Mucosa of gallbladder (tissue), 1 donor: ENCODE measurements at places on chromosomes 4 and X. TPM values are rescaled to one million over a fixed set of nuclear protein-coding genes. Genes with fewer than 3 reads are reported as not detected.

Gene RNF128
- 144 TPM for total RNA-seq

Gene PABPC1L2B
- total RNA-seq = not detected

Gene BMPR1B
- 9.7 TPM for total RNA-seq

DNA sequence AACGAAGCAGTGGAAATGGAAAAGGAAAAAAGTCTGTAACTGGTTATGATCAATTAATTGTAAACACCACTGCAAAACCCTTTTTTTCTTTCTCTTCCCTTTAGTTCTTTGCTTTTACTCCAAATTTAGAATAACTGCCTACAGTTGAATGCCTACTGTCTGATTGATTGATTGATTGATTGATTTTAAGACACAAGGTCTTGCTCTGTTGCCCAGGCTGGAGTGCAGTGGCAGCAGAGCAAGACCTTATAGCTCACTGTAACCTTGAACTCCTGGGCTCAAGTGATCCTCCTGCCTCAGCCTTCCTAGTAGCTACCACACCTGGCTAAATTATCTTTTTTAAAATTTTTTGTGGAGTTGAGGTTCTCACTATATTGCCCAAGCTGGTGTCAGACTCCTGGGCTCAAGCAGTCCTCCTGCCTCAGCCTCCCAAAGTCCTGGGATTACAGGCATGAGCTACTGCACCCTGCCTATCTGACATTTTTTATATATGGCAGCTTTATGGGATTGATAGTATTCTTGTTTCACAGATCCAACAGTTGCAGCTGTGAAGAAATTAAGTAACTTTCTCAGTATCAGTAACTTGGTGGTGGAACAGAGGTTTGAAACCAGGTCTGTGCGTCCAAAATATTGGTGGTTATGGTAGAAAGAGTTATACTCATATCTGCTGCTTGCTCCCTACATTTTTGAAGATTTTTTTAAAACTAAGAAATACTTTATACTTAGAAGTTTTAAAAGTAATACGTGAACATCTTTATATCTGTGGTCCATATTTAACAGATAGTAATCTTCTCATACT lies 12.4 kb downstream of the UBE2K start:
- DNase-seq = no peak

Gene SASH3
- 13.6 TPM for total RNA-seq

GRCh38 chr4:6125103-6125651 lies 75.2 kb downstream of the JAKMIP1 start:
- no peak for DNase-seq

DNA sequence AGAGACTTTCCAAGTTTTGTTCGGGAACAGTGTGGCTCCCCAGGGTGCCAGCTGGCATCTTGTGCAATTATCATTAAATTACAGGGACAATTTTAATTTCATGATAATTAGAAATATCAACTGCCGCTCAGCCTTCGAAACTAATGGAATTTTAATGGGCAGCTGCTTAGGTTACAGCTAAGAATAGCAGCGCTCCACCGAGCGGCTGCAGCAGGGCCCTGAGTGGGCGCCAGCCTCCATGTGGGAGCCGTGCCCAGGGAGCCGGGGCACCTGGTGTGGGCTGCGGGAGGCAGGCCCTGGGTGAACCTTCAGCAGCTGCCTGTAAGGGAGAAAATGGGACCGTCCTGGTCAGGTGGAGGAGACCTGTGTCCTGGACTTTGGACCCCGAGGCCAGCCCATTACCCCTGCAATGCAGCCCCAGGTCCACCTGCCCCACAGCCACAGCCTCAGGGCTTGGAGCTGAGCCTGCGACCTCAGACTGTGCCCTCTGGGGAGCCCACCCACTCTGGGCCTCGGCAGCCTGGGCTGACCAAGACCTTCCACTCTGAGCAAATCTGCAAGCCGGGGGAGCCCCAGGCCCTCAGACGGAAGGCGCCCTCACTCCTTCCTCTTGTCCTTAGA lies 21.1 kb downstream of the MSANTD1 start:
- no peak for DNase-seq

Gene SHOX
- not detected for total RNA-seq

DNA sequence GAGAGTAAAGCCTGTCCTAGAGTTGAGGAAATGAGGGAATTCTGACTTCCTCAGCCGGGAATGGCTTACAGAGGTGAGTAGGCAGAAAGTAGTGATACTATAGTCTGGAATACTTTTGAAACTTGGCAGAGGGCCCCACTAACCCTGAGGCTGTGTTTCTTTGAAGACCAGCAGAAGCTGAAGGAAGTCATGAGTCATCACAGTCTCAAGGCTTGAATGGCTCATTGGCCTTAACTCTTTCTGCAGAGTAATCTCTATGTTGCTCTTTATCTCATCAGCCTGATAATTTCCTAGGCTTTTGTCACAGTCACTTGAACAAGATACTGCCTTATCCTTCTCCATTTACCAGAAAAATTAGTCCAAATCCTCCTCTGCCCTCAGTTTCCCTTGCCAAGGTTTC lies 80.8 kb downstream of the ANKRD50 start:
- peak; percentile 65 for DNase-seq

DNA sequence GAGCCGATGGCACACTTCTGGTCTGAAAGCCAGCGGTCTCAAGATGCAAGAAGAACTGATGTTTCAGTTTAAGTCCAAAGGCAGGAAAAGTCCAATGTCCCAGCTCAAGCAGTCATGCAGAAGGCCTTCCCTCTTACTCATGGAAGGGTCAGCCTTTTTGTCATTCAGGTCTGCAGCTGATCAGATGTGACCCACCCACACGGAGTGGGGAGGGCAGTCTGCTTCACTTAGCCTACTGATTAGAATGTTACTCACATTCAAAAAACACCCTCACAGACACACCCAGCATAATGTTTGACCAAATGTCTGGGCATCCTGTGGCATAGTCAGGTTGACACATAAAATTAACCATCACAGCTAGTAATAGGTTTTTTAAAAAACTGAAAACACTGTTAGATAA lies 6.6 kb downstream of the HCCS start:
- no peak for DNase-seq

Gene GPRASP2
- total RNA-seq = 13.4 TPM

Gene AMTN
- total RNA-seq = not detected

DNA sequence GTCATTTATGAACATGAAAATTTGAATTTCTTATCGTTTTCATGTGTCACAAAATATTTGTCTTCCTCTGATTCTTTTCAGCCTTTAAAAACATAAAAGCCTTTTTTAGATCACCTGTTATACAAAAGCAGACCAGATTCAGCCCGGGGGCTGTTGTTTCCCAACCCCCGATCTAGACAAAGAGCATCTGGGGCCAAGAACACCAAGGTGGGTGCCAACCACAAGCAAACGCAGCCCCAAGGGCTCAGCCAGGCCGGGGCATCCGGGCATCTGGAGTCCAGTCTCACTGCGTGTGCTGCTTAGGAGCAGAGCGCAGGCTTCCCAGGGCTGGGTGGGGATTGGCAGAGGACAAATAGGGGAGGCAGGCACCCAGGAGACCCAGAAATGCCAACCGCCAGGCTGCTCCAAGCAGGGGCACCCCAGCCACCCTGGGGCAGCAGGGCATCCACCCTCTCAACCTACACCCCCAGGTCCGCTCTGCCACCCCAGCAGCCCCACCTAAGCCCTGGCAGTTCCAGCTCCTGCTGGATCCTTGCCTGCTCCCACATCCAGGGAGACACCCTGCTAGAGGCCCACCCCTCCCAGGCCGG lies 78.0 kb downstream of the HMX1 start:
- DNase-seq = no peak

DNA sequence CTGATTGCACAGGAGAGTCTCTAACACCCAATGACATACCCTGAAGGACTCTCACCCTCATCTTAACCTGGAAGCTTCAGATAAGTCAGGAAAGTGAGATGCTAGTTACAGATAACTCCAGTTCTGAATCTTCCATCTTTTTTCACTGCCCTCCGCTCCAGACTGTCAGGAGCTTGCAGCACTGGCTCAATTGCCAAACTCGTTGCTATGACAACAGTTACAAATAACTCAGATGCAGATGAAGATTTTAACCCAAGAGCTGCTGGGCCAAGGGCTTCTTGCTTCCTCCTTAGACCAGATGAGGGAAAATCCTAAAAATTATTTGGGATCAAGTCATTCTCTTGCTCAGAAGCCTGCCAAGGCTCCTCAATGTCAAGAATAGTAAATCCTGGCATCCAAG lies 109.1 kb upstream of the HUWE1 start:
- no peak for DNase-seq

Gene GRIA2
- 0.32 TPM for total RNA-seq

GRCh38 chr4:15469402-15470127 lies at the start of gene CC2D2A:
CC2D2A (plus strand) TSS chr4:15469882; CDS start chr4:15475933, 6,051 bp downstream.
- DNase-seq = no peak

Gene RNF150
- 20.5 TPM for total RNA-seq

Gene SCRG1
- 8.4 TPM for total RNA-seq

DNA sequence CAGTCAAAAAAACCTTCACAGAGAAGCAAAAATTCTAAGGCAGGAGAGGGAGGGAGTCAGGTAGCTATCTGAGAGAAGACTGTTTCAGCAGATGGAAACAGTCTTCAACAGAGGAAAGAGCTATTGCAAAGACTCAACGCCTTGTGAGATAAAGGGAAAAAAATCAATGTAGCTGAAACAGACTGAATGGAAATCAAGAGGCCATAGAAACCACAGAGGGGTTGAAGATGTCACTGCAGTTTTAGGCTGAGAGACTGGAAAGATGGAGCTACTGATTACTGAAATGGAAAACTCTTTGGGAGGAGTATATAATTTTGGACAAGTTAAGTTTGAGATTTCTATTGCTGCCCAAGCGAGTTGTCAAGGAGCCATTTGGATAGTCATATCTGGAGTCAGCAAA lies 28.4 kb upstream of the CXCL8 start:
- DNase-seq = no peak

Gene KLKB1
- 3.7 TPM for total RNA-seq

Gene TMSB15A
- not detected for total RNA-seq

- no peak for DNase-seq
Observed at GRCh38 chr4:180598281-180598680, 1644.9 kb upstream of the TENM3 start.

DNA sequence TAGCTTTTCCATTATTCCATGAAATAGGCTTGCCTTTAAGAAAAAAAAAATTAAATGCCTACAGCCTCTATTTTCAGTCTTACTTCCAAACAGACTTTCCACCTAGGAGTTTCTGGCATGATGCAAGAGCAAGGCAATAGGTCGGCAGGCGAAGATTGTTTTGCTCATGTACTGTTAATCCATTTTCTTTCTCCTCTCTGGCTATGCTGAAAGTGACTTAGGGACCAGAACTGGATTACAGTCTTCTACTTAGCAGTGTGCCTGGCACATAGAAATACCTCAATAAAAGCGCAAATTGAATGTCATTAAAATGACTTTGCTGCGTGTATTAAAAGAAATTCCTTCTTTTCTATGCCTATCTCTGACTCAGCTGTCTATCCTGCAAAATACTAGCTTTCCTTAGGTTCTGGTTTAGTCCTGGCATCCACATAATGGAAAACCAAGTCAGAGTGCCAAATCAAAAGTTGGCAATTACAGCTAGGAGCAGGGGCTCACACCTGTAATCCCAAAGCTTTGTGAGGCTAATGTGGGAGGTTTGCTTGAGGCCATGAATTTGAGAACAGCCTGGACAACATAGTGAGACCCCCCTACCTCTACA lies 51.9 kb downstream of the CC2D2A start:
- no peak for DNase-seq

DNA sequence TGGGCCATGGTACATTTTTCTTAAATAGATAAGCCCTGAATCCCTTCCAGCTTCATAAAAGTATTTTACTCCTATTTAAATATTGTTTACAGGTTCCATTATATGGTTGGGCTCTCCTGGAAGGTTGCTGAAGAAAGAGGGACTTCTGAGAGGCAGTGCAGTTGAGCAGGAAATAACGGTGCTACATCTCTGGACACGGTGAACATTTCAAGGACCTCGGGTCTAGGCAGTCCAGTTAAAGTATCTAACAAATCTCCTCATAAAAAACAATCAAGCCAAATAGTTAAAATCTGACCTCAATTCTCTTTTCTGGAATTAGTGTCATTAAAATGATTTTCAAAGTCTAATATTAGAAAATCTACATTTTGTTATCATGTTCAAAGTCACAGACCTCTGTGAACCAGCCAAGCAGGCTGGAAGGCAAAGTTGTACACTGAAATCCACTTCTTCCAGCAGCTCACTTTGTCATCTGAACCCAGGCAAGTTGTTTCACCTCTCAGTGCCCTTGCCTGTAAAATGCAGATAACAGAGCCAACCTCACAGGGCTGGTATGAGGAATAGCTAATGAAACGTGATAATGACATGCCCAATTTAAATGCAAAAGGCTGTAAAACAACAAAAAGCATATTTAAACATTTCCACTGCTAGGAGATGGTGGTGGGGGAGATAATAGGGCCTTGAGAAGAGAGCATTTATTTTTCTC lies 267.0 kb upstream of the KLF3 start:
- DNase-seq = no peak
